NCI-H1694 treated with DMSO at 0.1 percent for 48 hours (cell line): ENCODE measurements at places on chromosomes 2 and 18.

DNA sequence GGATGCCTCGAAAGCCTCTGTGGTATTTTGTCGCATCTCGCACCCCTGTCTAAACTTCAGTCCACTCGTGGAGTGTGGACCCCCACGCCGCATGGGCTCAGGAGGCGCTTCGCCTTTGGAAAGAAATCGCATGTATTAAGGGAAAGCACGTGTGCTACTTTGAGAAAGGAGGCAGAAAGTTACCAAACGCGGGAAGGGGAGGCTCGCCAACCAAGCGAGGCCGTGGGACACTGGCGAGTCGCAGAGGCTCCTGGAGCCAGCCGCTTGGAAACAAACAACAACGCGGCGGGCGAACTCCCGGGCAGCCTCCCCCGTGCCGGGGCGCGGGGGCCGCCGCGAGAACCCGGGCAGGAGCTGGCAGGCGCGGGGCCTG, 455 bp upstream of the AGAP1 start:
- DNase-seq, result no peak

DNA sequence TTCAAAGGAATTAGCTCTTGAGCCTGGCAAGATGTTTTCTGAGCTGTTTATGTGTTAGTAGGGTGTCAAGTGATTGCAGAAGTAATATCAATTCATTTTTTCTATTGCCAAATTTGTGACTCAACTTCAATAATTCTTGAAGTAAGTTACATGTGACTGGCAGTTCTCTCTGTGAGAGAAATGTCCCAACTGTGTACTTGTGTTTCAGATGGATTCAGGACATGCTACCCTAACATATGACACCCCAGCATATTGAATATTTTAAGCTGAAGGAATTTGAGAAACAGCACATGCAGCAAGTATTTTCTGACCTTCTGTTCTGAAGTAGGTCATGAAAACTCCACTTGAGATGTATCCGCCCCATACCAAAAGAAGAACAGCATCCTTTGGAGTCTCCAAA, 263.6 kb downstream of the XIRP2 start:
- no peak for DNase-seq

GRCh38 chr2:168183308-168183997, 63.9 kb downstream of the STK39 start:
- no peak for DNase-seq

DNA sequence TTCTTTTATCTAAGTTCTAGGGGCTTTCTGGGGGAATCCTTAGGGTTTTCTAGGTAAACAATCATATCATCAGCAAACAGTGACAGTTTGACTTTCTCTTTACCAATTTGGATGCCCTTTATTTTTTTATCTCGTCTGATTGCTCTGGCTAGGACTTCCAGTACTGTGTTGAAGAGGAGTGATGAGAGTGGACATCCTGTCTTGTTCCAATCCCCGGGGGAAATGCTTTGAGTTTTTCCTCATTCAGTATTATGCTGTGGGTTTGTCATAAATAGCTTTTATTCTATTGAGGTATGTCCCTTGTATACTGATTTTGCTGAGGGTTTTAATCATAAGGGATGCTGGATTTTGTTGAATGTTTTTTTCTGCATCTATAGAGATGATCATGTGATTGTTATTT, 549.5 kb downstream of the EPHA4 start:
- no peak for DNase-seq

DNA sequence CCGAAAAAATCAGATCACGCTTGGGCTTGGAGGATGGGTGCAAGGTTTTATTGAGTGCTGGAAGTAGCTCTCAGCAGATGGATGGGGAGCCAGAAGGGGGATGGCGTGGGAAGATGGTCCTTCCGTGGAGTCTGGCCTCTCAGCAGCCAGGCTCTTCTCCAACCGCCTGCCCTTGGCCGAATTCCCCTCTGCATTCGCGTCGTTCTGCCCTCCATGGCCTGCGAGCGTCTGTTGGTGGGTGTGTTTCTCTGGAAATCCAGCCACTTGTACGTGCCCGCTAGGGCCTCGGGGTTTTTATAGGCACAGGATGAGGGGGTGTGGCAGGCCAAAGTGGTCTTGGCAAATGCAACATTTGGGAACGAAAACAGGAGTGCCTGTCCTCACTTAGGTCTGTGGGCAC, 815.2 kb downstream of the TSN start:
- no peak for DNase-seq

DNA sequence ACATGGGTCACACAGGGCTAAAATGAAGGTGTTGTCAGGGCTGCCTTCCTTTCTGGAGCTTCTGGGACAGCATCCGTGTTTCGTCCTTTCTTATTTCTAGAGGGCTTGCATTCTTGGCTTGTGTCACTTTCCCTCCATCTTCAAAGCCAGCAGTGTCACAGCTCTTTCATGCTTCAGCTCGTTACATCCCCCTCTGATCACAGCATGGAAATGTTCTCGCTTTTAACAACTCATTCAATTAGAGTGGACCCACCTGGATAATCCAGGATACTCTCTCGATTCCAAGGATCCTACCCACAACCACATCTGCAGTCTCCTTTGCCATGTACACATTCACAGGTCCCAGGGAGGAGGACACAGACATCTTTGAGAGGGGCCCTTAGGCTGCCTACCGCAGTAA, 316.2 kb upstream of the FIGN start:
- no peak for DNase-seq

GRCh38 chr2:120763931-120764330, 28.3 kb downstream of the GLI2 start:
- no peak for DNase-seq

- DNase-seq, result no peak
Measured at GRCh38 chr2:198097630-198098029, 293.2 kb downstream of the PLCL1 start.

DNA sequence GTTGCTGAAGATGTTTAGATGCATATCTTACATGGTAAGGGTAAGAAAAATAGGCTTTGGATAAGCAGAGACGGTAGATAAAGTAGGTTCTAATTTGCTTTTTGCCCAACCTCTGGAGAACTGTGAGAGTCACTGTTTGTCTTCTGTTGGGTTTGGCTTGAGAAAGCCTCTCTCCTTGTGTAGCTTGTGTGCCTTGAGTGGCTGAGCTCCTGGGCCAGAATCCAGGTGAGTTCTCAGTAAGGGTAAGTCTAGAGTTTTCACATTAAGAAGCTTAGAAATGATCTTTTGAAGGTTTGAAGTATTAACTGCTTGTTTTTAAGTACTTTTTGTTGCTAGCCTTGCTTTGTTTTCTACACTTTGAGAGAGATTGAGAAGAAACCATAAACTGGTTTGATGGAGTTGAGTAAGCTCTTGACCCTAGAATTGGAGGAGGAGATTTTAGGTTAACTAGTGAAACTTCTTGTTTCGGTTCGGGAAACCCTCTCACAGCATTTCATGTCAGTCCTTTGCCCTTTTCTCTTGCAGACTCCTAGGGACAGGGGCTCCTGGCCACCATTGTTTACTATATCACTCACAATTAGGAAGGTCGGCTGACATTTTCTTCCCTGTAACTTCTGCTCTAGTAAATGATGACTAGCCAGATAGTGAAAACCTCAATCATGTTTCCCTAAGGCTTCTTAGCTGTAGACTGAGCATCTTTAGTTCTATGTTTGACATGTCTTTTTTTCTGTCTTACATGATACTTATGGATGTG, 26.0 kb downstream of the MAP4K4 start:
- DNase-seq, result no peak

DNA sequence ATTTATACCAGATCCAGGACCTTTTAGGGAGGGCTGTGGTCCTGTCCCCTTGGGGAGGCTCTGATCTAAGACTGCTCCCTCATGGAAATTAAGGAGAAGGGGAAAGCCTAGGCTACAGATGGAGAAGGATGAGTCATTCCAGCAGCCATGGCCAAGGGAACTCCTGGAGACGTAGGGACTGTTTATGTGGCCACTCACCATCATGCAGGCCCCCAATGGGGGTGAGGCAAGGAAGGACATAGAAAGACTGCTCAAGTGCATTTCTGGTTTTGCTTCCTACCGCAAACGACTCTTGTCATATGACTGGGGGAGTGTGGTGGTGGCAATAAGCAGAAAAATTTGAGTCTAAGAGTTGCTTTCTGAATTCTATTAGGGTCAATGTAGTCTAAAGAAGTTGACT, 54.0 kb upstream of the CYP1B1 start:
- no peak for DNase-seq

DNA sequence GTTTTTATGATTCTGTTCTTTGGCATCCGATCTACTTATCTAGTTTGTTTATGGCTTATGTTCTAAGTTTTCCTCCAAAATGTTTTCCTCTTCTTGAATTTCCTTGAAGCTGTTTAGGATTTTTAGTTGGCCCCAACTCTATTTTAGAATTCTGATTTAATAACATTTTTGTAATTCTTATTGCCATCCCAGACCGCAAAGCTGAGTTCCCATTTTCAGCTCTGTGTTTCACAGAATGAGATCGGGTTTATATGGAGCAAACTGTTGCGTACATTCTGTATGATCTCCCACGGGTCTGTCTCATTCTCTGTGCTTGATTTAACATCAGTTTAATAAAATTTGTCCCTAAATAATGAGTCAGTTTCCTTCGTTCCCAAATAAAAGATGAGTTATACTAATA, 59.3 kb downstream of the DPP4 start:
- no peak for DNase-seq

DNA sequence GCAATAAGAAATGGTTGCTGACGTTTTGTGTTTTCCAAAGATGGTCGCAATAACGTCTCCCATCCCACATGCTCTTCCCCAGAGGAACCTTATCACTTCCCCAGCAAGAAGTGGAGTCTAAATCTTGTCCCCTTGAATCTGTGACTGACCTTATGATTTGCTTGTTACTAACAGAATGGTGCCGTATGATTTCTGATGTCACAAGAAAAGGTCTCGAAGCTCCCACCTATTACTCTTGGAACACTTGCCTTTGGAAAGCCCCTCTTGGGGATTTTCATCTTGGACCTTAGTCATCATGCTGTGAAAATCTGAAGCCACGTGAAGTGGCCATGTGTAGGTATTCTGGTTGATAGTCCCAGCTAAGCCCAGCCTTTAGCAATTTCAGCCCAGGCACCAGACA, 86.2 kb upstream of the GLS start:
- DNase-seq, result no peak

DNA sequence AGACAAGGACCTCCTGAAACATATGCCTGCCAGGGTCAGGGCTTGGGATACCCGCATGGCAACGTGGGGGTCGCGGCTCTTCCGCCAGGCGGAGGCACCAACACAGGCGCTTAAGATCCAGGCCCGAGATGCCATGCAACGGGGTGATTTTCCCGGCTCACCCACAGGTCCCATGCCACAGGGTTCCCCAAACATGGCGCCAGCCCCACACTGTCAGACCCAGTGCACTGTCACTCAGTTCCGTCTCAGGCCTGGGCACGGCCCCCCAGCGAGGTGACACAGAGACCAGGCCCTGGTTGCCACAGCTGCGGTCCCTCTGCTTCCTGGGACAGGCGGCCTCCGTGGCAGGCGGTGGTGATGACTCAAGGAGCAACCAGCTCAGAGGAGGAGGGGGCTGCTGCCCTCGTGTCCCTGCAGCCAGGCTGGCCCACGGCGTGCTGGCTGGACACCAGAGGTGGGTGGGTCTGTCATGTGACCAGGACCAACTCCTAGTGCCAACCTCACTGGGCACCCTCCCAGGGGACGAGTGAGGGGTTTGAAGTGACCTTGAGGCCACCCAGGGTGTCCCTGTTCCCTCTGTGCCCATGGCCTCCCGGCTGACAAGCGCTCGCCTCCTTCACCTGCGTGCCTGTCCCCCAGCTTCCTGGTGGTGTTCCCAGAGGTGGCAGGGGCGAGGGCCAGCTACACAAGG, 4.9 kb downstream of the PDCD1 start:
- DNase-seq, result no peak

DNA sequence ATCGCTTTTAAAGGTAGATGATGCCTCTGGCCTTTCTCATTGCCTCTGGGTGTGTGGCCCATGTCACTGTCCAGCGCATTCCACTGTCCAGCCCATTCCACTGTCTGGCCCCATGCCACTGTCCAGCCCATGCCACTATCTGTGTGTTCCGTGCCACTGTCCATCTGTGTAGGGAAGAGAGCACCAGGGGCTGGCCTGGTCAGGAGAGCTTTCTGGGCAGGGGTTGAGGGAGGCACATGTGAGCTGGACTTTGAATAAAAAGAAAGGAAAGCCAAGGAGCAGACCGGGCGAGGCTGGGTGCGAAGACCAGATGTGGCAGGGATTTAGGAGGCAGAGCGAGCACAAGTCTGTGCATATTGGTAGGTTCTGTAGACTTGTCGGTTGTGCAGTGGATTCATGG, 236.2 kb downstream of the NEDD4L start:
- DNase-seq, result no peak

DNA sequence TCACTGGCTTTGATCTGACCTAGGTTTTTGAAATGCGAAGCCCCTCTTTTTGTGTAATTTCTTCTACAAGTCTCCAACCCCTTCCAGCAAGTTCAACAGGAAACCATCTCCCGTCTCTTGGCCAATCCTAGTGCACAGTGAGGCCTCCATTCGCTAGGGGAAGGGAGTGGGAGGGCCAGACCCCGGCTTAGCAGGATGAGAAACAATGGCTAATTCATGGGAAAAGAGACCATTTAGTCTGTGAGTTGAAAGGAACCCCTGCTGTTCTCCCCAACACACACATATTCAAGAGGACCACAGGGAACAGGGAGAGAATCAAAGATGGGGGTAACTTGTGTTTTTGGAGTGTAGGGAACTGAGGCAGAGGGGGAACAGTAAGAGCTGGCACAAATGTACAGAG, 83.0 kb downstream of the RTN4 start:
- no peak for DNase-seq

DNA sequence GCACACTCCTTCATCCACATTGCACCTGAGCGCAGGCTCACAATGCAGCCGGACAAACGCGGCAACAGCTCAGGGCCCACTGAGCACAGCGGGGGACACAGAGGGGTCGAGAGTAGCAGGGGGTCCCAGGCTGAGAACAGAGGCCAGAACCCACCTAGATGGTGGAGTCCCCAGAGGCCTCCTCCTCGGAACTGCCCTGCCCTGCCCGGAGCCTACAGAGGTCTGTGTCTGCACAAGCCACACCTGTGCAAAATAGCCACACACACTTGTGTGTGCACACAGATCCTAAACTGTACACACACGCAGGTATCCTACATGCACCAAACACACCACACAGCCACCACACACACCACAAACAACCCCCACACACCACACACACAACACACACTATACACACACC, 72.8 kb downstream of the TMEM18 start:
- DNase-seq, result no peak

DNA sequence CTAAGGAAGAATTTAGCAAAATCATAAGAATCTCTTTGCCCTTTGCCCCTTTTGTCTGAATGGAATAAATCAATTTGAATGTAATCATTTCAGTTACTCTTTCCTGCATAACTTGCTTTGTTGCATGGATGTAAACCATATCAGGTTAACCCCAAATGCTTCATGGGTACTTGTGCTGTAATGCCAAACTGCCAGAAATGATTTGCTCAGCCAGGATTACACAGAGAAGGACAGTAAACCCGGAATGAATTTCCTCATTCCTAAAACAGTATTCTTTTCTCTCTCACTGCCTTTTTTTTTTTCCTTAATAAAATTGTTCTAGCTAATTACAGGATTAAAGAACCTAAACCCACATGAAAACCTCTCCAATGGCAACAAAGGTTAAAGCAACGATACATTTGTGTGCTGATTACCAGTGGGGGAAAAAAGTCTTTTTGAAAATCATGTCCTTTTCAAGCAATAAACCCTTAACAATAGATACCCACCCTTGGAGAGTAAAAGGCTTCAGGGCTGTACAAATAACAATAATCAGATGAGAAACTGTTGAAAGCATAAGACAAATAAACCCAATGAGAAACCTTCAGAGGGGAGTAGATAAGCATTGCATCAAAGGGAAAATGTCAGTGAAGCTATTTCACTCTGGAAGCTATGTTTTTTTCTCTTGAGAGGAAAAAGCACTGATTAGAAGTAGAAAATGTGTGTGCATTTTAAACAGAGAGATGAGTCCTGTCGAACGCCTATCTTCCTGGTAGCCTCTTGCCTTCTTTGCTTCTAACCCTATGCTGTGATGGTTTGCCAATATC, 275.3 kb downstream of the CDH2 start:
- no peak for DNase-seq
